ENCODE measurements at places on chromosomes 2 and 18.

GRCh38 chr18:51128533-51128932 is 68.9 kb downstream of the MEX3C start:
- no peak for DNase-seq

GRCh38 chr2:119111115-119111975 is 47.2 kb downstream of the C1QL2 start:
- DNase-seq: no peak

DNA sequence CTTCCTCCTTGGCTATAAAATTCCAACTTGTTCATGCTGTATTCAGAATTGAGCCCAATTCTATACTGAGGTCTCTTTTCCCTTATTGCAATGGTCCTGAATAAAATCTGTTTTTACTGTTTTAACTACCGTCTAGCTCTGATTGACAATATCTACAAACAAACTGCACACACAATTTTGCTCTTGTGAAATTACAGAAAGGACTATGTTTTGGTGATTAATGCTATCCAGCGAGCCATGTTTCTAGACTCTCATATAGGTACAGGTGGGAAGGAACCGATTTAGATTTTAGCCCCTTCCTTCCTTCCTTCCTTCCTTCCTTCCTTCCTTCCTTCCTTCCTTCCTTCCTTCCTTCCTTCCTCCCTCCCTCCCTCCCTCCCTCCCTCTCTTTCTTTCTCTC is 254.4 kb downstream of the SLC4A3 start:
- DNase-seq: no peak

GRCh38 chr2:156896294-156896693 is 361.2 kb upstream of the GALNT5 start:
- DNase-seq: no peak

GRCh38 chr18:70058916-70059315 is 111.2 kb upstream of the CD226 start:
- DNase-seq: no peak

- no peak for DNase-seq
Observed at GRCh38 chr2:46490521-46491141, 11.3 kb downstream of the TMEM247 start.

DNA sequence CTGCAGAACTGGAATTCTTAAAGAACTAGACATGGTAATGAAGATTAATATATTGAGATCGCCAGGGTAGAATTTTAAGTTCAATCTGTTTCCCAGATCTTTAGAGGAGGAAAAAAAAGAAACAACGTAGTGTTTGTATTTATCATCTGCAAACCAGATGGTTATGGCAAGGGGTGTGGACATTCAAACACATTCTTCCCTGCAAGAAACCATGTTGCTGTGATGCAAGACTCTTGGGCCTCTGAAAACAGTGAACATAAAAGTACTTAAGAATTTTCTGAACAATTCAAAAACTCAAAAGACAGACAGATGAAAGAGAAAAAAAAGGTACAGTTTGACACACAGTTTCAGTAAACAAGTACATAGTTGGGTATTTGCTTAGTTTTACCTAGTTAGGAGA is 35.6 kb downstream of the COL5A2 start:
- DNase-seq: no peak

DNA sequence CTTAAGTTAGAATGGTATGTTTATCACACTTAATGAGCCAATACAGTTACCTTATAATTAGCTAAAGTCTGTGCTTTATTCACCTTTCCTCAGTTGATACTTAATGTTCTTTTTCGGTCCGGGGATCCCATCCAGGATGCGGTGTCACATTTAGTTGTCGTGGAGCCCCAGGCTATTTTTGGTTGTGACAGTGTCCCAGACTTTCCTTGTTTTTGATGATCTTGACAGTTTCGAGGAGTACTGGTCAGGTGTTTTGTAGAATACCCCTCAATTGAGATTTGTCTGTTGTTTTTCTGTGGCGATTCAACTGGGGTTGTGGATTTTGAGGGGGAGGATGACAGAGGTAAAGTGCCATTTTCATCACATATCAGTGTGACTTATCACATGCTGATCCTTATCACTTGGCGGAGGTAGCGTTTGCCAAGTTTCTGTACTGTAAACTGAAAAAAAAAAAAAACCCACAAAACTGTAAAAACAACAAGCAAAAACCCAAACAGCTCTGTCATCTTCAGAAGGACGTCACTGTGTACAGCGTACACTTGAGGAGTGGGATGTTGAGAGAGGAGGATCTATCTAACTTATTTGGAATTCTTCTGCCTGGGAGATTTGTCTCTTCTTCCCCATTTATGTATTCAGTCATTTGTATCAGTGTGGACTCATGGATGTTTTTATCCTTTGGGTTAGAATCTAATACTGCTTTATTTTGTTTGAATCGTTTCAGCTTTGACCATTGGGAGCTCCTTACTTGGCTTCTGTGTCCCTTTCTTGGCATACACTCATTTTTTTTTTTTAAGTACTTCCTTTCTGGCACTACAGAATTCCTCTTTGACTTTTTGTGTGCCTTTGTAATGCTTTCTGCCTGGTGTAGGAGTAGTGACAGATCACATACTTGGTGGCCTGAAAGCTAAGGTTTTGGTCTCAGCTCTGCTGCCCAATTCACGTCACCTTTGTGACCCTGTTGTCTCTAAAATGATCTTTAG is 68.1 kb downstream of the FMNL2 start:
- DNase-seq: no peak

DNA sequence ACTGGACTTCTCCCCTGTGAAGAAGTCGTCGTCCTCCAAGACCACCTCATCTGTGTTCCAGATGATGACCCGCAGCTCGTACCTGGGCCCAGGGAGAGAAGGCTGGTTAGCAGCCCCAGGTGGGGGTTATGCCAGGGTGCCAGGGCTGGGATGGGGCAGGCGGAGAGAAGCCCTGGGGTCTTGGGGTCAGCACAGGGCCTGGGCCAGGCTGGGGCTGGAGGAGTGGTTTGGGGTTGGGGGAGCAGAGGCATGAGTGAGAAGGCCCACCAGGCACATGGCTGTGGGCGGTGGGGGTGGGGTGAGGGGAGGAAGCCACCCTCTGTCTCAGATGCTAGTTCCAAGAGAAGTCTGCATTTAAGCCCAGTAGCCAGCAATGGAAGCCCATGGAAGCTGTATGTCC is 15.8 kb downstream of the OTOF start:
- DNase-seq: no peak

GRCh38 chr18:77470569-77471413 is 221.1 kb downstream of the GALR1 start:
- no peak for DNase-seq

- DNase-seq: no peak
Observed at GRCh38 chr2:17445744-17446143, 72.5 kb downstream of the RAD51AP2 start.

DNA sequence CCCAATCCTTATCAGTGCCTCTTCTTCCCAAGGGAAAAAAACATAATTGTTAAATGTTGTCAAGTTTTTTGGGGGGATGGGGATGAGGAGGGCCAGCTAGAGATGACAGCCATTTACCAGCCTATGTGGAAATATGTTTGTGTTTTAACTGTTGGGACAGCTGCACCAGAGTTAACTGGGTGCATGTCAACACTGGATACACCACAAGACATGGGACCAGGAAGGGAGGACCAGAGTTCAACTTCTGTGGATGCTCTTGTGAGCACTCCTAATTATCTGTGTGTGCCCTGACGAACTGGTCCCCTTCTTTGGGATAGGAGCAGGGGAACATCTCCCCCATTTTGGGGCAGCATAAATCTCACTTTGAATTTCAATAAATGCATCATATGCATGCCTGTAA is 66.1 kb upstream of the FZD5 start:
- no peak for DNase-seq

DNA sequence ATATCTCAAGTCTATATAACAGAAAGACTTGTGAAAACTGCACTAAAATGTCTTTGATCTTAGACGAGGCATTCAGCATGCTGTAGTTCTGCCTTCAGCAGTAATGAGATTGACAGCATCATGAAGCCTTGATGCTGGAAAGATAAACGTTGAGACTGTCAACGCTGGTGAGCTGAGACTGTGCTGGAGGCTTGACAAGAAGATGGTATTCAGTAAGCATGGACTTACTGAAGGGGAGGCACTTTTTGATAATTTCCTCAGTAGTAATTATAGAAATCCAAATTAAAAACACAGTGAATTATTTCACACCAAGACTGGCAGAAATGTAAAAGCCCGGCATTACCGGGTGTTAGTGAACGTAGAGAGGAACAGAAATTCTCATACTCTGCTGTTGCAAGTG is 162.2 kb downstream of the CCBE1 start:
- no peak for DNase-seq

All from stimulated activated CD8-positive, alpha-beta memory T cell treated with anti-CD3 and anti-CD28 coated beads, Interleukin-15, amount 100 ng/mL, for 24 hours (primary cell).